ENCODE measurements at places on chromosomes 2 and 18. TPM values are rescaled to one million over a fixed set of nuclear protein-coding genes. Genes with fewer than 3 reads are reported as not detected.

Gene TCF7L1
- not detected for total RNA-seq

Gene BMP10
- total RNA-seq: not detected

DNA sequence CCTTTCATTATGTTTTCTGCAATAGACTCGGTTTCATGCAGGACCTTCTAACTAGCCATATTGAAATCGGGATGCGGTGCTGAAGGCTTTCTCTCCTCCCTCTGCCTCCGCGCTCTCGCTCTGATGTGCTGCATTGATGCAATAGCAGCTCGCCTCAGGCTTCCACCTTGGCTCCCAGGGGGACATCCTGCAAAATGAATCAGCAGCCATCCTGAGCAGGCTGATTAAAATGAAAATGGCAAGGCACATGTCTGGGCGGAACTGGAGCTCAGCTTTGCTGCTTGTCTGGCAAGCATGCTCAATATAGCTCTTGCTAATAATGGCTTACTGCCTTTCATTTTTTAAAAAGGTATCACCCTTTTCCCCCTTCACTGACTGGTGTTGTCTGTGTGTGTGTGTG, 806 bp upstream of the MYT1L start:
- no peak for DNase-seq

- no peak for DNase-seq
Measured at GRCh38 chr2:230503798-230504197, 87.8 kb downstream of the SP100 start.

DNA sequence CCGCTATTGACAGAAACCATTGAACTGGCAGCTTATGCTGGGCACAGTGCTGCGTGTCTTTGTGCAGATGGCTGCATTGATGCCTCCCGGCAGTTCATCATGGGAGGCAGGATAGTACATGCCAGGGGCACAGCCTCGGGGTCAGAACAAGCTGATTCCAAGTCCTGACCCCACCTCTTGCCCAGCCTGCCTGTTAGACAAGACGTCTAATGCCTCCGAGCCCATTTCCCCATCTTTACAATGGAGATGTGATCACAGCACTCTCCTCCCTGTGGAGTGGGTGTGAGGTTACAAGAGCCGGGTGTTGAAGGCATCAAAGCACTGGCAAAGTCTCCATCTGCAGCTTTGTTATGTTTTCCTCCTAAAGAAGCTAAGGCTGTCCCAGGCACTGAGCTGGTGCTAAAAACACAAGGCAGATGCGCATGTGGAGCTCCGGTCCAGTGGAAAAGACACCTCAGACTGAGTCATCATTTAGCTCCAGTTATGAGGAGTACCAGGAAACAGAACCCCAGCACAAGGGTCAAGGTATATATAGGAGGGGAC, 125.7 kb upstream of the EPAS1 start:
- DNase-seq: peak; percentile 34

Gene UGT1A3
- 0.78 TPM for total RNA-seq

DNA sequence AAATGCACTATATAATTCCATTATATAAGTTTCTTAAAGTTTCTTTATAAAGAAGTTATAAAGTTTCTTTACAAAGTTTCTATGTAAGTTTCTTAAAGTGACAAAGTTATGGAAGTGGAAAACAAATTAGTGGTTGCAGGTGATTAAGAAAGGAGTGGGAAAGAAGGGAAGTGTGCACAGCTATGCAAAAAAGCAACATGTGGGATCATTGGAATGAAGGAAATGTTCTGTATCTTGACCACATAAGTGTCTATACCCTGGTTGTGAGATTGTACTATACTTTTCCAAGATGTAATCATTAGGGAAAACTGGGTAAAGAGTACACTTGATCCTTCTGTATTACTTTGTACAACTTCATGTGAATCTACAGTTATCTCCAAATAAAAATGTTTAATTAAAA, 1541.1 kb downstream of the LRP1B start:
- DNase-seq: no peak

Gene AFF3
- 1.6 TPM for total RNA-seq

Gene LAMA1
- total RNA-seq: 38.2 TPM

Data from Caki2 (cell line).